ENCODE measurements at places on chromosomes 7 and 10. TPM values are rescaled to one million over a fixed set of nuclear protein-coding genes. Genes with fewer than 3 reads are reported as not detected.

DNA sequence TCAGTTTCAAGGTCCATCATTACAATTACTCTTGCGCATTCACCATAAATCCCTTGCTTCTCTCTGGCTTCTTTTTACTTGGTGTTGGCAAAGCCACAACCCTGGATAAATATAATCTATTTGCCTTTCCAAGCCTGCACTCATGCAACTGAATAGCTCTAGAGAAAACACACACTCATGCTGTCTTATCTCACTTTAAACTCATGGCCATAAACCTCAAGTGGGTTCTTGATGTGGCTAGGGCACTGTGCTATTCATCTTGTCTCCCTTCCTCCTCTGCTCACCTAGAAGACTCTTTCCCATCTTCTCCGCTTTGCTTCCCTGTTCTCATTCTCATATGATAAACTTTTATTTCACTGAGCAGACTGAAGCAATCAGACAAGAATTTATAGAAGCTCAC is 165.4 kb upstream of the MTPN start:
- DNase-seq: no peak

DNA sequence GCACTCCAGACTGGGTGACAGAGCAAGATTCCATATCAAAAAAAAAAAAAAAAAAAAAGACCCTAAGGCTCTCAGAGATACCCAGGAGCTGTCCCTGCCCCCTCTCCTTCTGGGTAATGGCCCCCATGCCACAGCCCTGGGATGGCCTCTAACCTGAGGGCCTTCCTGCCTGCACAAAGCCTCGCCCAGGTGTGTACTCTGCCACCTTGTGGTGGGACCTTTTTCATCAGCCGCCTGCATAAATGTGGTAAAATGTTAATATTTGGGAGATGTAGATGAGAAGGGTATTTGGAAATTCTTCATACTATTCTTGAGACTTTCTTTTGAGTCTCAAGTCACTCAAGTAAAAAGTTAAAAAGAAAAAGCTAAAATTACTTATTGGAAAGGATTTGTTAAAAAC is 46.3 kb upstream of the RNF216 start:
- no peak for DNase-seq

DNA sequence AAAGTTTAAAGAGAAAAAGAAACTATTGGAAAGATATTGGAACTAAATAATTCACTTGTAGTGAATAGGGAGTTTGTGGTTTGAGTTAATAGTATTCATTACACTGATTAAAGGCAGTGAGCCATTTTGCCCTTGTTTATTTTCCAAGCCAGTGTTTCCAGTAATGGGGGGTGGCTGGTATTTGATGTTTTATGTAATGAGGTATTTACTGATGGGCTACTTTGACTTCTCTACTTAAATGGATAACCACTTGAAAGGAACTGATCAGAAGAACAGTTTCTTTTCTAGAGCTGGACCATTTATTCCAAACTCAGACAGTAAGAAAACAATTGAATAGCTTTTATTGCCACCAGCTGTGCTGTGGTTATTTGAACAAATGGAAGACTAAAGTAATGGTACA is 227.0 kb upstream of the HDAC9 start:
- DNase-seq: no peak

- no peak for DNase-seq
Measured at GRCh38 chr7:33979807-33980355, 74.5 kb downstream of the BMPER start.

DNA sequence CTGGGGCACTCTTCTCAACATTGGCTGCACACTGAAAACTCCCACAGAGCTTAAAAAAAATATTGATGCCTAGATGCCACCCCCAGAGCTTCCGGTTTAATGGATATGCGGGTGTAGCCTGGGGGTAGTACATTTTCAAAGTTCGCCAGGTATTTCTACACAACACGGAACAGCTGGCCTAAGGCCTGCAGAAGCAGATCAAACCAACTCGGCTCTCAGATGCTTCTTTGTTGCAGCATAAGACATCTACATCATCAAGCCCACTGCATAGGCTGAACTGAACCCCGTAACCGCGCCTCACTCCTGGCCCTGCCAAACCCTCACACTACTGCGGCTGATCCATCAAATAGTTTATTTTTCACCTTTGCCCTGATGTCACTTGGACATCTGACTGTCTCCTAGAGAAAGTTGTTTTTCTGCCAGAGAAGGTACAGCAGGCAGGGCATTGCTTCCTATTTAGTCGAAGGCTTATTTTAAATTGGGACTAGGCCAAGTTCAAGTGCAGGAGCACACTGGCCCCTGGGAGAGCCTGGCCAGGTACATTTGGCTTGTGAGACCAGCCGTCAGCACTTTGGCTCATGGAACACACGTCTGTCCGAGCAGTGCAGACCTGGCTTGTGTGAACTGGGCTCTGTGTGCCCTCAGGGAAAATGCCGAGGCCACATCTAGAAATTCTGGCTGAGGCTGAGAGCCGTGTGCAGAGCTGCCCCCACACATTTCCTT is 113.3 kb downstream of the TACC2 start:
- no peak for DNase-seq

The TET1 gene
- 3.4 TPM for total RNA-seq

The C10orf62 gene
- total RNA-seq: not detected

The SH3PXD2A gene
- total RNA-seq: 27.7 TPM
